ENCODE measurements at places on chromosomes 5 and 9.

DNA sequence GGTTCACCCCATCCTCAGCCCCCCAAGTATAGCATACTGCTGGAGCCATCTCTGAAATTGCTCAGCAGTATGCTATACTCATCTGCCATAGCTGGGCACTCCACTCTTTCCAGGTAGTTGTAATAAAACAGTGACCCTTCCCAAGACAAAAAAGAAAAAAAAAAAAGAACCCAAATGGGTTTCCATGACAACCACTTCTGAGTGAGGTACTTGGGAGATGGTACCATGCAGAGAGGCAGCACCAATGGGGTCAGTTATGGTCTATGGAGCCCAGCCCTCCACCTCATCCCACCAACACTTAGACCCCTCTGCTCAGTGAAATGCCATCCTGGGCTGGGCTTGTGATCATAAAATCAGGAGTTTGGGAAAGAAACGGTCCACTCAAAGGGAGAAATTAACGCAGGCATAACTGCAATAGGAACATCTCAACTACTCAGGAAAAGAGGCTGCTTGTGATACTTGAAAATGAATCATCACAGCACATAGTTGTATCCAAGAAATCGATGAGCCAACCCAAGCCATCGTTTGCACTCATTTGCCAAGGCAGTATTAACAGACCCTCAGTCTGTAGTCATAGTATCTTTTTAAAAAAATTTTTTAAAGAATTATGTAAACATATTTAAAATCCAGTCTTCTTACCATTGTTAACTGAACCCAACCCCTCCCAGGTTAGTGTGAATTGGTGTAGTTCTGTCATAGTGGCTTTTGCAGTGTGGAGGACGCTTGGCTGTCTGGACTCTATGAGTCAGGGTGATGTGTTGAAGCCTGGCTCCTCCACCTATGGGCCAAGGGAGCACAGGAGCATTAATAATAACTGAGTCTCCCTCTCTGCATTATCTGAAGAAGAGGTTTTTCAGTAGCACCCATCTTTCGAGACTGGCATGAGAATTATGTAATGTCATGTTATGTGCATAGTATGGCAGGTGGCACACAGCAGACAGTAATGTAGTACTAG, 402.7 kb downstream of the SPOCK1 start:
- DNase-seq = no peak

- DNase-seq = no peak
Observed at GRCh38 chr9:3027210-3027609, 183.3 kb upstream of the PUM3 start.

- no peak for DNase-seq
Observed at GRCh38 chr5:103772248-103772647, 209.7 kb upstream of the NUDT12 start.

DNA sequence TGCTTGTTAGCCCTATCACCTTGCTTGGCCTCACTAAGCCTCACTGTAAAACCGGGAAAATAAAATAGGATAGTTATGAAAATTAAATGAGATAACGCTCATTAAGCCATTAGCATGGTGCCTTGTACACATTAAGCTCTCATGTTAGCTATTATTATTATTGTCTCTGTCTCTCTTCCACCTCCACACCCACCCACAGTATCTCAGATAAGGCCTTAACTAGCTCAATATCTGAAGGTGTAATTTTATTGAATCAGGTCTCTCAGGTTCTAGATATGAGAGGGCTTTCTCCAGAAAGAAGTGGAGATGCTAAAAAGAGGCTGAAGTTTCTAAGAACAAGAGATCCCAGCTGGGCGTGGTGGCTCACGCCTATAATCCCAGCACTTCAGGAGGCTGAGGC, 27.6 kb downstream of the GFRA3 start:
- DNase-seq = no peak

- peak; percentile 20 for DNase-seq
Observed at GRCh38 chr5:132747616-132748440, 602 bp downstream of the CCNI2 start.

DNA sequence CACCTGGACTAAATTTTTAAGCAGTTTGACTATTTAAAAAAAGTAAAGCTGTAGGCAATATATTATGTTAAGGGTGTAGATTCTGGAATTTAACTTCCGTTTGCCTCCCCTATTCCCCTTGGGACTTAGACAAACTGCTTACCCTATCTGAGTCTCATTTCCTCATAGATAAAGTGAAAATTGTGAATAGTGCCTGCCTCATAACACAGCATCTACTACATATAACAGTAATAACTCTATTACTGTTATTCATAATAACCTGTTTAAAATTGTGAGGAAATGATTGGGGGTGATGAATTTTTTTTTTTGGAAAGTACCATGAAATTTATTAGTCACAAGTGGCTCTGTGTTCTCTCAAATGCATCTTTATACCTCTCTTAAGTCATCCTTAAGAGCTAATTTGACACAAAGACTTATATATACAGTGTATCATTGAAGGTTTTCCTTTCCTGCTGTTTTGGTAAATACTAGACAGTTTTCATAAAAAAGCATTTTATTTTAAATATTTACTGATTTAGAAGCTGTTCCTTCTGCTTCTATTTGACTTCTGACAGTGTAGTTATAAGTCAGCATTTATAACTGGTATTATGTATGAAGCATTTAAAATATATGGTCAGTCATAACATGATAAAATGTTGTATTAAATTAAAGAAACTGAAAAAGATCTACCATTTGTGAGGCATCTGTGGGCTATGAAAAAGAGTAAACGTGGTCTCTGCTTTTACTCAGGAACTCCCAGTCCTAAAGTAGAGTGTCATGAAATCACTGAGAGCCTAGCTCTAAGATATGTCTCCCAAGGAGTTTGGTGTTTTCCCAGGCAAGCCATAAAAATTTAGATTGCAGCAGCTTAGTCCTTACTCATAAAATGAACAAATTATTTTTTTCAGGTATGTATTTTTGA, 46.4 kb downstream of the MCCC2 start:
- DNase-seq = no peak

DNA sequence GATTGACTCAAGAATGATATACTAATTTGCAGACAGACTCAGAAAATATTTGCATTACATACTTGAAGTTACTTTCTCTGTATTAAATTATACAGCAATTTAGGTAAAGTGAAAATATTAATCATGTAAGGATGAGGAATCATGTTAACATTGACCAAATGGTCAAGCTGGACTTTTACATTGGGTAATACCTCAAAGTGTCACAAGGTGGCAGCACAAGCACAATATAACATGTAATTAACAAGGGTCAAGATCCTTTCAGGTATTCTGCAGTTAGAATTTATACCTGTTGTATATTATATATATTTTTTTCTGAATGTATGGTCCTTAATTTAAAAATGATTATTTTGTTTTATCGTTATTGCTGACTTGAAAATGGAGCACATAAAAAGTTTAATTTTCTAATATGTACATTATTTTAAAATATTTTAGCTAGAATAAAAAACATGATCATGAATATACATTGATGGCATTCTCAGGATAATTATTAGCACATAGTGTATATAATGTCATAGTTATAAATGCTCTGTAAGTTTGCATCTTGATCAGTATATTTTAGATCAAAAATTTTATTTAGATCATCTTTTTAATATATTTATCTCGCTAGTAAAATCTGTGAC, 8.6 kb downstream of the HAPLN1 start:
- no peak for DNase-seq

DNA sequence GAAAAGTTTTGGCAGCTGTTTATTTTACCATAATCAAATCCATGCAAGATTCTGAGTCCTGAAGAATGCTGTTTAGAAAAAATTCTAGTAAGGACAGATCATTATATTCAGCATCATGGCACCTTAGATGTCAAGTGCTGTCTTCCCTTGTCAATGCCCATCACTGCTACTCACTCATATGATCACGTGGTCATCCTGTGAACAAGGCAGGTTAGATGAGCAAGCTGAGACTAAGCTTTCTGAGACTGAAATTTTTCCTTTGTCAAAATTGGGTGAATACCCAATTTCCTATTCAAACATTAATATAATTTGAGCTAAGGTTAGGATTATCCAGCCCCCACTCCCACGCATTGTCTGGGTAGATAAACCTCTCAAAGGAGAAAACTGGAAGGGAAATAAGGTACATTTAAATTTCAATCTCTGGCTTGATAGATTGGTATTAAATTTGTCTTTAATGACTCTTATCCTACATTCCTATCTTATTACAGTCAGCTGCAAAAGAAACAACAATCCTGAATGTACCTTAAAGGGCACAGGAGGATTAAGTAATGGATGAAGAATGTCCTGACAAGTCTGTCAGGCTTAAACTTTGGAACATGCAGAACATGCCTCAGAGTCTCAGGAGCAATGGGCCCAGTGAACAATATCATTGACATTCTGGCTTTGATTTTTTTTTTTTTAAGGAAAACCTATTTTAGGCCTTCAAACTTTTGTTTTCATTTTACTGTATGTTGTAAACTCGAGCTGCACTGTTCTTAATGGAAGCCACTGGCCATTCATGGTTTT, 148.7 kb upstream of the RANBP3L start:
- no peak for DNase-seq

DNA sequence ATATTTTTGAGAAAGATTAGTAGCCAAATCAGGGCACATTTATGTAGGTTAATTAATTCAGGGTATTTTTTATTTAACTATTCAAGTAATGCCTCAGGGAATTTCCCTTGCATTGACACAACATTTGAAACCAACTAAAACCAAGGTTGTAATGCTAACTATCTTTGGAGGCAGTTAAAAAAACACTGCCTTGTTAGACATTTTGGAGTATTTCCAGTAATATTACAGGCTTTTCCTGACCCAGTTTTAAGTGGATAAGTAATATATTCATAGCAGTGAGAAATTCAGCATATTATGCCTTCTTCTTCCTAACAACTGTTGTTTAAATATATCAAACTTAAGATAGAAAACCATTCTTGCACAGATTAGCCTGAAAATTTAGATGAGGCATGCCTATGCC, 175.1 kb downstream of the TMC1 start:
- no peak for DNase-seq

GRCh38 chr9:133950629-133951111, 41.5 kb downstream of the VAV2 start:
- no peak for DNase-seq

- DNase-seq = no peak
Observed at GRCh38 chr5:79193643-79194042, 42.3 kb upstream of the JMY start.

DNA sequence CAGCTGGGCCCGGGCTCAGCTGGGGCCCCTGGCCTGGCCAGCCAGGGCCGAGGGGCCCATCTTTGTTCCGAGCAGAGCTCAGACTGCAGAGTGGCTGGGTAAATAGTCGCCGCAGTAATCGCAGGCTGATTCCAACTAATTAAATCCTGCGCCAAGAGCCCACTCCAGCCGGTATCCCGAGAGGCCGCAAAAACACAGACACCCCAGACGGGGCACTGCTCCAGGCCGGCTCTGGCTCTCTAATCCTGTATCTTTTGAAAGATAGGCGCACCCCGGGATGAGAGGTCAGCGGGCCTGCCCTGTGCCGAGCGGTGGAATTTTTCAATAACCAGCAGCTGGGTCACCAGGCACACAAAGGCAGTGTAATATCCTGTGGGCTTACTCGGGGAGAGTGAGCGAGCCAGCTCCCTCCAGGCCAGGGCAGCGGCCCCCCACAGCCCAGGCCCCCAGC, 57.7 kb downstream of the LMX1B start:
- no peak for DNase-seq

DNA sequence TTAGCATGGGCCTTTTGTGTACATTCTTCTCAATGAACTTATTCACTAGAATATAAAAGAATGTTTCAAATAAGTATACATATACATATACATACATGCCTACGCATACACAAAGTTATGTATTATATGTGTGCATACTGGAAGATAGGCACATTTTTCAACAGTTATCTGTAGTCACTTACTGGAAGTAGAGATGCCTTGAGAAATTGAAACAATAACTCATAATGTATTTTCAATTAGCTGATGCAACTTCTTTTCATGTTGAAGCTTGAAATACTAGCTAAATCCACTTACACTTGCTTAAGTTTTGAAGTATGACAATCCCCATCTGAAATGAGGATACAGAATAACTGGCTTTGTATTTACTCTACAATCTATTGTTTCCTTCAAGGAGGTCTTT, 469.0 kb upstream of the PTGER4 start:
- DNase-seq = no peak

GRCh38 chr5:34524123-34524522, 132.0 kb upstream of the RAI14 start:
- DNase-seq = no peak

- no peak for DNase-seq
Observed at GRCh38 chr5:72860499-72860898, 44.0 kb downstream of the TNPO1 start.

- DNase-seq = no peak
Observed at GRCh38 chr5:52727020-52727419, 60.7 kb upstream of the ITGA1 start.

DNA sequence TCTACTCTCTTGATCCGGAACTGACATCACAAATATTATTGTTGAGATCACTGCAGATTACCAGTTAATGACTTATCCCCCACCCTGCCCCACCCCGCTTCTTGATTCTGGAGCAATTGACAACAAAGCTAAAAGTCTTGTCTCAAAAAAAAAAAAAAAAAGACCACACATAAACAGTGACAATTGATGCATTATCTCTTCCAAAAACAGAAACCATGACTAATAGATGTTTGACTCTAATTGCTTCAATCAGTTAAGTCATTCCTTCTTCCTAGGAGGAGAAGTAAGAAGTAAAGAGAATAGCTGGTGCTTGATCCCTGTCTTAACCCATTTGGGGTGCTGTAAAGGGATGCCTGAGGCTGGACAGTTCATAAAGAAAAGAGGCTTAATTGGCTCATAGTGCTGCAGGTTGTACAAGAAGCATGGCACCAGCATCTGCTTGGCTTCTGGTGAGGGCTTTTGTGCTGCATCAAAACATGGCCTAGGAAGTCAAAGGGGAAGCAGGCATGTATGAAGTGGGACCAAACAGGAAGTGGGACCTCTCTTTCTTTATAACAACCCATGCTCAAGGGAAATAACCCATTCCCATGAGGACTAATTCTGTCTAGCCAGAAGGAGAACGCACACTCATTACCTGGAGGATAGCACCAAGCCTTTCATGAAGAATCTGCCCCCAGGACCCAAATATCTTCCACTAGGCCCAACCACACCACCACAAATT, 158.7 kb downstream of the TMEM167A start:
- no peak for DNase-seq

GRCh38 chr9:129801504-129801903, 1.5 kb upstream of the TOR1B start:
- no peak for DNase-seq

DNA sequence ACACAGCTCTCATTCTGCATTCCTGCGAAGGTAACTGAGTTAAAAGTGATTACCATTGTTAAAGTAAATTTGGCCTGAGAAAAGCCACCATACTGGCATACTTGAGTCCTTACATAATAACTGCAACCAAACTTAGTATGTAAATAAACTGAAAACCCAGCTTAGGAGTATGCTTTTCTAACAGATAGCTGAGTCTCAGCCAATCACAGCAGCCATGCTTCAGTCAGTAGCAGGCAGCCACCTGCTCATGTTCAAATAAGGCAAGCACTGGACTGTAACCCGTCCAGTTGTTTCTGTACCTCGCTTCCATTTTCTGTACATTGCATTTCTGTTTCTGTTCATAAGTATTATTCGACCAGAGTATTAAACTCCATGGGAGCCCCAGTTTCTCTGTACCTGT, 58.6 kb downstream of the GCNT4 start:
- no peak for DNase-seq

Measured in stimulated activated effector memory CD8-positive, alpha-beta T cell treated with anti-CD3 and anti-CD28 coated beads, Interleukin-12 subunit alpha, Interleukin-12 subunit beta, amount 100 ng/mL, for 72 hours (primary cell).